ENCODE measurements at places on chromosomes 16 and 17.

DNA sequence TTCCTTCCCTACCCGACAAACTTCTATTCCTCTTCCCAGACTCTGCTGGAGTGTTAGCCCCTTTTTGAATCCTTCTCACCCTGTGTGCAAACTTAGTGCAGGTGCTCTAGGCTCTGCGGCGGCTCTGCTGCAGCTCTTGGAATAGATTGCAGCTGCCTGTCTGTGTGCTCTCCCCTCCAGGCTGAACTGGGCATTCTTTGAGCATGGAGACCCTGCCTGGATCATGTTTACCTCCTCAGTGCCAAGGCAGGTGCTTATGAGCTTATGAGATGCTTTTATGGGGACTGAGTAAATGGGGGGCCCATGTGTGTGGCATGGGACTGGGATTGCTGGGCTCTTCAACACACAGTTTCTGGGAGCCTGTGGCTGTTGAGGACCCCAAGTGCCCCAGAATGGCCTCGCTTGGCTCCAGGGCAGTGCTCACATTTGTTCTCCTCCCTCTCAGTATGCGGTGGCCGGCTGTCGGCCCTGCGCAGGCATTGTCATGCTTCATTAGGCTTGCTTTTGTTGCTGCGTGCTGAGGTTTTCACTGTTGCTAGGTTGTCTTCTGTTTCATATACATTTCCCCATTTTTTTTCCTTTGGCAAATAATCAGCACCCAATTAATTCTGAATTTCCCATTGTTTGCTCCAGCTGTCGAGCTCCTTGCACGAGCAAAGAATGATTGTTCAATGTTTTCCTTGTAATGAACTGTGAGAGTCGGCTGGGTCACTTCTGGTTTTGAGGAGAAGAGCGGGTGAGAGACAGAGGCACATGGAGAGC lies 185.5 kb upstream of the NLRP1 start:
- no peak for DNase-seq

DNA sequence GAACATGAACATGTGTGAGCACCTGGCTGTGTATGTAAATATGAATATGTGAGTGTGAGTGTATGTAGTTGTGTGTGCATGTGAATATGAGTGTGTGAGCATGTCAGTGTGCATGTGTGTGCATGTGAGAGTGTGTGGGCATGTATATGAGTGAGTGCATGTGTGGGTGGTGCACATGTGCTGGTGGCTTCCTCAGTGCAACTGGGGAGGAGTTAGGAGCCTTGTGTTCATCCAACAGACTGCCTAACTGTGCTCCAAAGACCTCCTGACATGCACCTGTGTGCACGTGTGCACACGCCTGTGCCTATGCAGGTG lies 1.4 kb downstream of the TMEM235 start:
- no peak for DNase-seq

DNA sequence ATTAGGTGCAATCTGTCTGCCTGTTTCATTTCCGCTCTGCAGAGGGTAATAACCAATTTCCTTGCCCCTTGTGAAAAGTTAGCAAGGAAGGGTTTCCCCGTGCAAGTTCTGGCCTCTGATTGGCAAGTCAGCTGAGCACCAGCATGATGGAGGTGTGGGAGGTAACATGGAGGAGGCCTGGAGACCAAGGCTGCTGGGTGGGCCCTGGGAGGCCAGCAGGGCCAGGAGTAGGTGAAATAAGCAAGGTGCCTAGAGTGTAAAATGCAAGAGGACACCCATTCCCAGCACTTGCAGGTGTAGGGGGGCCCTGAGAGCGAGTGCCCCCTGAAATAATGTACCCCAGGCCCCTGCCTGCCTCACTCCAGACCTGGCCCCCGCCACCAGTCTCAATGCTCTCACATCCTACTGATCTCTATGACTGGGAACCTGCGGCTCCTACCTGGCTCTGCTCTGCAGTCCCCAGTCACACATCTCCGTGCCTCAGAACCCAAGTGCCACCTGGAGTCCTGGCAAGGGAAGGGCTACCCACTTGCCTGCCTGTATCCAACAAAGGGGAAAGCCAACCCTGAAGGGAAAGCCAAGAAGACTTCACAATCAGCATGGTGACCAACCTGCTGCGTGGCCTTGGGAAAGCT lies 116.2 kb downstream of the C16orf78 start:
- DNase-seq, result no peak

- no peak for DNase-seq
Observed at GRCh38 chr16:49353680-49354079, 19.9 kb upstream of the C16orf78 start.

DNA sequence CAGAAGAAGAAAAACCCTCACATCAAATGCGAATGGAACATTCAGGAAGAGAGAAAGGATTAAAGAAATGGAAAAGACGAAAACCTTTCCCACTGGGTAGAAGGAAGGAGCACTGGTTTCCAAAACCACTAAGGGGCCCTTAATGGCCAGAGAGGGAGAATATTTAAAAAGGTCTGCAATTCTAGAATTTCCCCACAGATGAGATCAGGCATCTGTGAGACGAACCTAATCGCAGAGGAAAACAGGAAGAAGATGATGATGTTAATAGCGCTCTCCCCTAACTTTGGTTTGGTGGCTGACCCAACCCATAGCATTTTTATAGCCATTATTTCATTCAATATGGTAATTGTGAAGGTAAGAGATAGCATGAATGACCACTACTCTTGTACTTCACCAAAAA lies 32.8 kb downstream of the XYLT1 start:
- DNase-seq, result no peak

All from stimulated activated CD4-positive, alpha-beta T cell treated with anti-CD3 and anti-CD28 coated beads, Interleukin-1b, Interleukin-23, amount 100 ng/mL, for 1 hour (primary cell).